Esophagus mucosa (tissue), 1 donor: ENCODE measurements at places on chromosomes 16 and 17. TPM values are rescaled to one million over a fixed set of nuclear protein-coding genes. Genes with fewer than 3 reads are reported as not detected.

The KRT24 gene
- total RNA-seq: 10.0 TPM

The KRT33B gene
- not detected for total RNA-seq

The LPO gene
- 0.44 TPM for total RNA-seq

The LITAFD gene
- not detected for total RNA-seq

The KRTAP4-7 gene
- total RNA-seq: not detected

The PRSS22 gene
- 97.0 TPM for total RNA-seq

The PRSS33 gene
- not detected for total RNA-seq

The CTRB2 gene
- not detected for total RNA-seq

The TEKT3 gene
- not detected for total RNA-seq

The ATF7IP2 gene
- total RNA-seq: 7.1 TPM

The TBC1D26 gene
- total RNA-seq: not detected

The GRAPL gene
- 0.48 TPM for total RNA-seq

DNA sequence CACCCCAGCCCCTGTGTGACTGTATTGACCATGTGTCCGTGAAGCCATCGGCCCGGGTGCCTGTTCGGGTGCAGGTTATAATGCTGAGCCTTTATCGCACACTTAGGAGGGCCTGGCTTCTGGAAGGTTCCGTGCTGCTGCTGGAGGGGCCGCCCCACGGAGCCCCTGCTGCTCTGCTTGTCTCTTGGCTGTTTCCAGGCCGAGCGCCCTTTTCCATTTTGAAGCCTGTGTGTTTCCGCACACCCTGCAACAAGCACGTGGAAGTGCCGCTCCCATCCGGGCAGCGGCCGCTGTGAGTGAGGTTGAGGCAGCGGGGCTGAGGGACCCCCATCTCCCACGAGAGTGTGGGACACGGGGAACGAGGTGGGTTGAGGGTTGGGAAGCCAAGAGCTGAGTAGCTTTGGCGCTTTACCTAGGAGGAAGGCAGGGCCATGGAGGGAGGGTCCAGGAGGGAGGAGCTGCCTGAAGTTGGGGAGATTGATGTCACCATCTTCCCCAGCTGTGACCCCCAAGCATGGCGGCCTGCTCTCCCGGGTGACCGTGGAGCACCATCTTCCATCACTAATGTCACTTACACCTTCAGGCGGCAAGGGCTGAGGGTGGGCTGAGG, 200.1 kb upstream of the GSE1 start:
- ATAC-seq: no peak

DNA sequence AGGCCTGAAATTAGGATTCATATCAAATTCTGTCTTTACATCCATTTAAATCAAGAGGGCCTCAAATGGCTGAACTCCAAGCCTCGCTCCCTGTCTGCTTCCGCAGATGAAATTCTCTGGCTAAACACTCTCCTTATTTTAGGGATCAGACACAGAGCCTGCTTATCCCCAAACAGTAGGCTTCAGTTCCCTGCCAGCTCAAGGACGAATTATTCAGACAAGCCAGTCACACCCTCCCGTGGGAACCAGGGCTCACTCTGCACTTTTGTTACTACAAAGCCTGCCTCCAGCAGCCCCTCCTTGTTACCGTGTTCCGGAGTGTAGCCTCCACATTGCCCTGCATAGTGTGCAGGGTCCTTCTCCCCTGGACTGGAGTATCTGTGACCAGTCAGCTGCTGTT, 46.6 kb upstream of the LCMT1 start:
- no peak for ATAC-seq

GRCh38 chr17:62119373-62119772, 54.3 kb upstream of the MED13 start:
- ATAC-seq: no peak

DNA sequence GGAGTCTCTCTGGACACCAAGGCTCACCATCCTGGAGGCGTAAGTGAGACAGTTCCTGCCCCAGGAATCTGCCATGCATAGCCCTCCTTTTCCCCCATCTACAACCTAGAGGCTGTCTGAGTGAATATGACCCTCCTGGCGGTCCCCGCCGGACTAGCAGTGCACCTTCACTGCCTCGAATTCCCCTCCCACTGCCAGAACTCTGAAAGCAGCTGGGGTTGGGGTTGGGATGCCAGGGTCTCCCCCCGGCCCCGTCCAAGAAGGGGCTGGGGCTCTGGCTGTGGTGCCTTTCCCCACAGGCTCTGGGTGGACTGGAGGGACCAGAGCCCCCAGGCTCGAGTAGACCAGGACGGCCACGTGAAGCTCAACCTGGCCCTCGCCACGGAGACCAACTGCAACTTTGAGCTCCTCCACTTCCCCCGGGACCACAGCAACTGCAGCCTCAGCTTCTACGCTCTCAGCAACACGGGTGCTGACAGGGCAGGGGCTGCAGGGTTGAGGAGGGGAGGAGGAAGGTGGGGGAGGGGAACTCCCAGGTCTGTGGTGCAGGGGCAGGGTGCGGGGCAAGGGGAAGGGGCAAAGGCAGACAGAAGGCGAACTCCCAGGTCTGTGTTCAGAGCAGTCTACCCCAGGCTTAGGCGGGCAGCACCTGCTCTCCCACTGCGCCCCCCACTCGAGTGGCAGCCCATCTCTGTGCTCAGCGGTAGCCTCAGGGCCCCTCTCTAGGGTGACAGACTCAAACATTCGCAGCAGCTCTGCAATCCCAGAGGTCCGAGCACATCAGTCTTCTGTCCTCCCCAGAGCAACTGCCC, 1.2 kb downstream of the ZACN start:
- no peak for ATAC-seq

GRCh38 chr17:73290399-73291259, 21.2 kb downstream of the CDC42EP4 start:
- no peak for ATAC-seq

DNA sequence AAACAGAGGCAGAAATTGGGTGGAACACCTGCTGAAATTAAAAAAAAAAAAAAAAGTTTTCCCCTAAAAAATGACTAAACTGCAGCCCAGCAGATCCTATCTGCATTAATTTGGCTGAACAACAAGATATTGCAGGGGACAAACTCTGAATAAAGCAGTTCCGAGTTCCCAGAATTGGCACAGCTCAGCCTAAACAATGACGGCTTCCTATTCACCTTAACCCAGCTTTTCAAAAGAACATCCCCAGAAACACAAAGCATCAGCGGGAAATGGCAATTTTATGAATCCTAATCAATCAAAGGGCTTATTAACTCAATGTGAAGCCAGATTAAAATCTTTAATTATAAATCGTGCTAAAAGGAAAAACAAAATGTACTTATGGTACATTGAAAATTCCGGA, 497.8 kb upstream of the ZFHX3 start:
- no peak for ATAC-seq

DNA sequence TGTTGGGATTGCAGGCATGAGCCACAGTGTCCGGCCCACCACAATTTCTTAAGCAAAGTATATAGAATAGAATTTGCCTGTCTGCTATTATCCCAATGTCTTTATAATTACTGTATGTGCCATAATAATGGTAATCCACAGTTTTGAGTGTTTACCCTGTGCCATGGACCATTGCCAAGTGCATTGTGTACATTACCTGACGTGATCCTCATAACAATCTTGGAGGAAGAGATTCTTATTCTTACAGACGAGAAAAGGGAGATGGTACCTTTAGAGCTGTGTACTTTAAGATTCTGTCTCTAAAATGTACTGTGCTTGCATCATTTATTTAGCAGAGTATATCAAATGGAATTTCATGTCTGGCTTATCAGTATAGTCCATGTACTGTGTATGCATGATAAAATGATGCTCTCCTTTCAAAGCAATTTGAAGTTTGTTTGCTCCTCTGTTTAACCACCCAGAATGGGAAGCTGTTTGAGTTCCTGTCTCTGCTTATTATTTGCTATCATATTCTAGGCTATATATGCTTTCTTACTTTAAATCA, 13.8 kb upstream of the CDR2 start:
- ATAC-seq: no peak

DNA sequence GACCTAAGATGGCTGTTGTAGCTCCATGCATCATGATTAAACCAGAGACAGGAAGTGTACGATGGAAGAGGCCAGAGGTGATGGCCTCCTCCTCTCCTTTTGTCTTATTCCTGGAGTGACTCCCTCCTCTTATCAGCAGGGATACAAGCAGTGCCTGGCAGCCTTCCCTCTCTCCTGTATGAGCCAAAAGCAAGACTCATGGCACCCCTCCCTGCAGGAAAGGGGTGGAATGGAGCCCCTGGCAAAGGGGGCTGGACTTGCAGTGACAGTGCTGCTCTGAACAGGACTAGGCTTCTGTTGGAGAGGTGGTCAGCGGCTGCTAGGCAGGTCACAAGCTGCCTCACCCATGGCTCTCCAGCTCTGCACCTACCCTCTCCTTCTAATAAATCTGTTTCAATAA, 8.4 kb downstream of the TXNL4B start:
- ATAC-seq: no peak

- no peak for ATAC-seq
Observed at GRCh38 chr16:89908236-89908635, 10.4 kb upstream of the MC1R start.

GRCh38 chr16:78996790-78997189, 603.7 kb downstream of the MAF start:
- no peak for ATAC-seq

- ATAC-seq: peak; percentile 27
Observed at GRCh38 chr17:28726226-28726626, at the start of gene TLCD1. Gene TLCD1, minus strand, starts transcription at chr17:28726233. Its CDS starts 136 bp downstream, at chr17:28726097.

GRCh38 chr17:81234940-81235821, 3.7 kb downstream of the TEPSIN start:
- no peak for ATAC-seq

- ATAC-seq: no peak
Observed at GRCh38 chr17:39598047-39598481, 9.7 kb downstream of the NEUROD2 start.

DNA sequence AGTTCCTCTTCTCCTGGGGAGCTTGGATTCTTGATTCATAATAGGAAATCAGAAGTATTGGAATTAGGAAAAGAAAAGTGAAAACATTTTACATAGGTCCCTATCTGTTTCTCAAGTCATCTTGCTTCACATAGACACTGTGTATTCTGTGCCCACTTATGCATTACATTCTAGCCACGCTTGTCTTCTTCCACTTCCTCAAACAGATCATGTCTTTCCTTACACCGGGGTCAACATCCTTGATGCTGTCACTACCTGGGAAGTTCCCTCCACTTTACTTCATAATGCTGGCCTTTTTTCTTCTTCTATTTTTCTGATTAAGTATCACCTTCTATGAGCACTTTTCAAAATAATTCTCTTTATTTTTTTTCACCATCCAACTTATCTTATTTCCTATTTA, 606.4 kb upstream of the CDH8 start:
- ATAC-seq: no peak

GRCh38 chr16:9159839-9160550, 68.6 kb downstream of the HAPSTR1 start:
- ATAC-seq: peak; percentile 79

DNA sequence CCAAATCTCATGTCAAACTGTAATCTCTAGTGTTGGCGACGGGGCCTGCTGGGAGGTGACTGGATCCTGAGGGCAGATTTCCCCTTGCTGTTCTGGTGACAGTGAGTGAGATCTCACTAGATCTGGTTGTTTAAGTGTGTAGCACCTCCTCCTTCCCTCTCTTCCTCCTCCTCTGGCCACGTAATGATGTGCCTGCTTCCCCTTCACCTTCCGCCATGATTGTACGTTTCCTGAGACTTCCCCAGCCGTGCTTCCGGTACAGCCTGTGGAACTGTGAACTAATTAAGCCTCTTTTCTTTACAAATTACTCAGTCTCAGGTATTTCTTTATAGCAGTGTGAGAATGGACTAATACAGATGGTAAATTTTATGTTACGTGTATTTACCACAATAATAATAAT, 49.2 kb downstream of the METTL16 start:
- ATAC-seq: no peak

DNA sequence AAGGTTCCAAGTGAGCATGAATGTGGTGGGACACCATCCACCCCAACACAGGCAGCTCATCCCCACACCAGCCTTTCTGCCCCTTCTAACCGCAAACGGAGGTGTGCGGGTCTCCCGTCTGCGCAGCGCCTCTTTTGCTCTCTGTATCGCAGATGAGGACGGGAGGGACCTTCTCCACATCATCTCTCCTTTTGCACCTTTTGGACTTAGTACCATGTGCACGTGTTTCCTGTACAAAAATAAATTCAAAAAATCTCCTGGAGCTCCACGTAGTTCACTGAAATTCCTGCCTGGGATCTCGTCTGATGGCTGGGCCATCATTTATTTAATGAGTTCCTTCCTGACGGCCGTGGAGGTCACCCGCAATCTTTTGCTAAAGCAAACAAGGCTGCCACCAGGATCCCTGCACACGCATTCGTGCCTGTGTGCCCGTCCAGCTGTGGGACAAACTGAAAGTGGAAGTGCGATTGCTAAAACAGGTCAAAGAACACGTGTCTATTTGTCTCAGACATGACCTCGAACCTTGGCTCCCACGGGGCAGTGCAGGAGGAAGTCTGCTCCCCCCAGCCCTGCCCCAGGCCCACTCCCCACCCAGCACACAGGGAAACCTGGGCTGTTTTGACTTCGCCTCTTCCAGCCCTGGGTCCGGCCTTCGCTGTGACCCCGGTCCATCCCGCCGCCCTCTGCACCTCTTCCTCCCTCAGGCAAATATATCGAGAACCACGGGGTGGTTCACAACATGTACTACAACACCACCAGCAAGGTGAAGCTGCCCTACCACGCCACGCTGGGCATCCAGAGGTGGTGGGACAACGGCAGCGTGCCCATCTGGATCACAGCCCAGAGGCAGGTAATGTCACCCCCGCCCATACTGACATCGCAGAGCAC, 2.3 kb downstream of the ENPP7 start:
- ATAC-seq: no peak
